ENCODE measurements at places on chromosomes 4 and X. TPM values are rescaled to one million over a fixed set of nuclear protein-coding genes. Genes with fewer than 3 reads are reported as not detected.
A peak's percentile ranks its signal among the peaks of the same experiment; 100 is the strongest.

DNA sequence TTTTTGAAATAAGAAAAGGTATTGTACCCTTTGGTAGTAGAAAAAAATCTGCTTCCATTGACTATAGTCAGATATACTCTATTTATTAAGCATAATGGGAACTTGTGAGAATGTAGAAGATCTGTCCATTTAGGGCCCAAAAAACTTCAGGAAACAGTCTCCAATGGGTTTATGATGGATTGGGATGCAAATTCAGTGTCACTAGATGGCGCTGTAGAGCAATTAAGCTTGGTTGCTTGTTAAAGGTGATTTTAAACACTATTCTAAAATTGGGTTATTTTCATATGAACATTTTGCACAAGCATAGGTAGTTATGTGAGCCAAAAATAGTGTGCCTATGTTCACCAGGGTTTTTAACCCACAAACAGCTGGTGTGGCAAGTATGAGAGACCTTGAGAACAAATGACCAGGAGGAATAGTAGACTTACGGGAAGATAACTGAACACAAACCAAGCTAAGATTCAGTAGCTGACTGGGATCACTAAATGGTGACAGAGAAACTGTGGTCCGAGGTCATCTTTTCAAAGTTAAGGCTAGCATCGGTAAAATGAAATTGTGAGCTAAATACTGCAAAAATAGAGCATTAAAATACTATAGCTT, 80.3 kb upstream of the LSM6 start:
- no peak for DNase-seq

- no peak for DNase-seq
Observed at GRCh38 chrX:46551494-46552128, 6.4 kb upstream of the ZNF674 start.

GRCh38 chr4:151316645-151317044, 8.8 kb downstream of the SH3D19 start:
- DNase-seq, result no peak

GRCh38 chr4:153468587-153468986, 2.4 kb downstream of the TMEM131L start:
- DNase-seq, result peak; percentile 73

- DNase-seq, result no peak
Observed at GRCh38 chr4:47410271-47410670, 53.2 kb downstream of the COMMD8 start.

DNA sequence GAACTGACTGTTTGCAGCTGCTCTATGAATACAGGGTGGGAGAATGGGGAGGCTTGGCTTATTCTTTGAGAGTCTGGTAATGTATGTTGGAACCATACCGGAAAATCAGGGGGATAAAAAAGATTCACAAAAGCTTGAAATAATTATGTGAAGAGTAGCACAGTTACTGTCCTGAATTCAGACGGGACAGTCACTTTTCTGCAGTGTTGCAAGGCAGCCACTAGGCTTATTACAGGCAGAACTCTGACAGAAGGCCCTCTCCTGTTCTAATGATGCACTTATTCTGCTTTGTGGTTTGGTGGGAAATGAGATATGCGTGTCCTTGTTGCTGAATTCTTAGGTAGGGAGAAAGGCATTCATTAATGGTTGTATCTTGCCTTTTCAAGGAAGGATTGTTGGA, 37.2 kb downstream of the GUCY1B1 start:
- DNase-seq, result no peak

DNA sequence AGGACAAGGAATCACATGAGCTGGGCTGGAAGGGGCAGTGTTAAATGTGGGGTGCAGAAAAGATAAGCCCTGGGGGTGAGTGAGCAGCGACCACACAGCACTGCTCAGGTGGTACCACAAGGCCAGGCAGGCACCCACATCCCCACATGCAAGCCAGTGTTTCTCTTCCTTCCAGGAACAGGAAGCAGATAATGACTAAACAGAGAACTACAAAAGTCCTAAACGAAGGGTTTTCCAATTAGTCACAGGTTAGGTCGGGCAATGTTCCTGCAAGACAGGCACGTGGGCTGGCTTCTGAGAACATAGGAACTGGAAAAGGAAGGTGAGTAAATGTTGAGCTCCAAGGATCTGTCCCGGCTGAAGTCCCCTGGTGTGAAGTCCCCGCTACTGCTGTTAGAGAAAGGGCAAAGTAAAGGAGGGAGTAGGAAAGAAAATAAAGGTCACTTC, 19.5 kb downstream of the RELL1 start:
- no peak for DNase-seq

- no peak for DNase-seq
Observed at GRCh38 chrX:49058794-49059193, at the start of gene CCDC120. Gene CCDC120, plus strand, starts transcription at chrX:49058999. Its CDS starts 3,043 bp downstream, at chrX:49062042.

TXK gene
- polyA plus RNA-seq, result 0.15 TPM

HSFX3 gene
- polyA plus RNA-seq, result not detected

F8 gene
- not detected for polyA plus RNA-seq

AFF2 gene
- 0.23 TPM for polyA plus RNA-seq

MAGEA4 gene
- polyA plus RNA-seq, result not detected

All from naive B cell (primary cell).